Memory B cell (primary cell): ENCODE measurements at places on chromosomes 1 and 21.

DNA sequence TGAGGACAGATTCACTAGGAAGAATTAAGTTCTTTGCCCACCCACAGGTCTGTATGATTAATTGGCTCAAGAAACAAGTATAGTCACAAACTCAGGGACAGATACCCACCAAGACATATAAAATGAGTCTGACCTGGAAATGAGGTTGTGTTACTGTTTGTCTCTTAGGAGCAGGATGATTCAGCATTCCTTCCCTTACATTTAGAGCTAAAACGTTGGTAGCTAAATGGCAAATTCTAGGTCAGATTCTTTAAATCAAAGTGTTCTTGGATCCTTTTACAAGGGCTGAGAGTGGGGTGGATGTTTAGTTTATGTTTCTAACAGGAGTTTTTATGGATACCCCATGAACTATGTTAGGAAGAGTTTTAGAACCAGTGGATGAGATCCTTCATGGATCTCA is 4.7 kb downstream of the RIMKLA start:
- DNase-seq: no peak

GRCh38 chr1:20109223-20109856 is 10.0 kb downstream of the PLA2G2D start:
- no peak for DNase-seq

DNA sequence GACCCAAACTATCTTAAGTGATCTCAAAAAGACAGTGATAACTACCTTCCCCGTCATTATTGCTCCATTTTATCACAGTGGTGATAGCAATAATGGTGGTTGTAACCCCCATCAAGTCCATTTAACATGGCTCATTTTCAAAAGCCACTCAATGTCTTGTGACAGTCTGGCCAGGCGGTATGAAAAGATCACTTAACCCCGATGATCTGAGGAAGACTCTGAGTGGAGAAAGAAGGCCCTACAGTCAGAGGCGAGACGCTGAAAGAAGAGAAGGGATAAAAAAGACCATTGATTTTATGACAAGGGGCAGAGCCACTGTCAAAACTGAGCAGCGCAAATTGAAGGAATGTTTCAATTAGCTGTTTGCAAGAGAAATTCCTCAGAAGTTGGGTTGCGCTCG is 417.2 kb upstream of the PBX1 start:
- DNase-seq: no peak

DNA sequence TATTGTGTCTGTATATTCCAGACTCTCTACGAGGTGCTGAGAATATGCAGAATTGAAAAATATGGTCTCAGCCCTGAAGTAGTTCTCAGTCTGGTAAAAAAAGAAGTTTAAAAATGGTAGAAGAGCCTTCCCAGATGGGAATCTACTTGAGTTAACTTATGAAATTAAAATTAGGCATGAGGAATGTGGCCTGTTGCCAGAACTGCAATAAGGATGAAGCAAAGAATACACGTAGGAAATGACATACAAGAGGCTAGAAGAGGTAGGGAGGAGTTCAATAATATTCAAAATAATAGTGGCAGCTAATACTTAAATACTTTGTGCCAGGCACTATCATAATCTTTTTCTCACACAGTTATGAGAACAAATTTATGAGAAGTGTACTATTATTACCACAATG is 6.3 kb downstream of the ASPM start:
- no peak for DNase-seq

GRCh38 chr1:162560303-162561036 is 1.1 kb upstream of the UAP1 start:
- DNase-seq: no peak

DNA sequence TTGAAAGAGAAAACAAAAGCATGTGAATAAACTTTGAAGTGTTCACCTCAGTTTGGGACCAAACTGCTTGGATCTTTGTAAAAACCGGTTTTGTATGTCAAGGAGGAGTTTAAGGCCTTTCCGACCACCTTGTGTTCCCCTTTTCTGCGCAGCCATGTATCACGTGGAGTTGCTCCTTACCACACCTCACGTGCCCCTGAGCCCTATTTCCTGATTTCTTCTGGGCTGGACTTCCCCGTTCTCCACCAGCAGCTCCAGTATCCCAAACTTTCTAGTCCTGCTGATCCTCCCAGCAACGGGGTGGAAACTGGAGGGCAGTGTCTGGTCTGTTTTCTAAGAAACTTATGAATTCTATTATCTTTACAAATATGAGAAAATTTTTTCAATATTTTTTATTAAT is 1.6 kb upstream of the SH3D21 start:
- no peak for DNase-seq

GRCh38 chr1:186435336-186435735 is 25.6 kb downstream of the PDC start:
- no peak for DNase-seq

GRCh38 chr1:181765451-181766026 is 282.2 kb downstream of the CACNA1E start:
- no peak for DNase-seq

GRCh38 chr21:43034826-43035225 is 40.8 kb downstream of the CBS start:
- no peak for DNase-seq

GRCh38 chr1:116981521-116982037 is 20.0 kb upstream of the CD101 start:
- DNase-seq: no peak
